ENCODE measurements at places on chromosomes 5 and 9.

- no peak for DNase-seq
These were observed 331.9 kb upstream of the GRIA1 start for GRCh38 chr5:153158608-153159007.

DNA sequence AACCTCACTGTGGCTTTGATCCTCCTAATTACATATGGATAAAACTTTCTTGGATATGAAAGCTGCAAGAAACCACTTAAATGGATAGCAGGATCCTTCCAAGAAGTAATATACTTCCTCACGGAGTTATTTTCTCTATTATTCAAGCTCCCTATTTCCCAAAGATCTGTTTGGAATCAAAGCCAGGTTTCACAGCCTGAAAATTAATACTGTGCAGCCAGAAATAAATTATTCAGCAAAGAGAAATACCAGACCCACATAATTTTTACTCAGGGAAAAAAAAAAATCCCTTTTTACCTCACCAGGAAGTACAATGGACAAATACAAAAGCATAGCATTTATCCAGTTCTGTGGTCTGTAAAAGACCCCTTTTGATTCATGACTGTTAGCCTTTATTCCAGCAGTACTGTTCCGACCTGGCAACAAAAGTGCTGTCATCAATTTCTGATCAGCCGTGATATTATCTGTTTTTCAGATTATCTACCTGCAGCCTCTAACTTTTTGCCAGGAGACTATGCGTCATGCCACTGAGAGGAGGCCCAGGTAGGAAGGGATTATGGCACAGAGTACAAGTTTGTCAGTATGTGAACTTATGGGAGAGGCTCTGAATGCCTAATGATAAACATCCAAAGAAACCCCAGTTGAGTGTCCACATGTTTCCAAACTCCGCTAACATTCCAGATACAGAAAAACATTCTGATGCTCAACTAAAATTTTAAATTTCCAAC is 57.0 kb downstream of the FBN2 start:
- no peak for DNase-seq

DNA sequence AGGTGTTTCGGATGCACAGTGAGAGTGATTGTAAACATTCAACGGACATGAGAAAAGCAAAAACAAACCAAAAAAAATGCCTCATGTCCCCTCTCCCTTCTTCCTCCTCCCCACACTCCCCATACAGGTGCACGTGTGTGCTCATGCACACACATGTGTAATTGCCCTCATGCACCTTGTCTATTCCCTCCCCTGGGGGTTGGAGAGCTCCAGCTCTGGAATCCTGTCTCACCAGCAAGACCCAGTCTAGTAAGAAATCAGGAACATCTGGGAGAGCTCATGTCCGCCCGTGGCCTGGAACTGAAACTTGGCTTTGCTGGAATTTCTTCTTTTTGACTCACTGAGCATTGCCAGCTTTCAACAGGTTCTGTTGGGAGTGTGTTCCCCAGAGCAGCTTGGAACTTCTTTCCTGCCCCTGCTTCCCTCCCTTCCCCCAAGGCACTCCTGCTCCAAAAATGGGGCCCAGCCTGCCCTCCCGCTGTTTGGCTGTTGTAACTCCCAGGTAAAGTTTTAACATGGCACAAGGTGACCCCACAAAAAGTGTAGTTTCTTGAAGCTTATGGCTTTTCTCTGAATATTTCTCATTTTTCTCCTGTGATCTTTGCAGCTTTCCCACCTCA is 190.1 kb downstream of the NR3C1 start:
- DNase-seq = no peak

DNA sequence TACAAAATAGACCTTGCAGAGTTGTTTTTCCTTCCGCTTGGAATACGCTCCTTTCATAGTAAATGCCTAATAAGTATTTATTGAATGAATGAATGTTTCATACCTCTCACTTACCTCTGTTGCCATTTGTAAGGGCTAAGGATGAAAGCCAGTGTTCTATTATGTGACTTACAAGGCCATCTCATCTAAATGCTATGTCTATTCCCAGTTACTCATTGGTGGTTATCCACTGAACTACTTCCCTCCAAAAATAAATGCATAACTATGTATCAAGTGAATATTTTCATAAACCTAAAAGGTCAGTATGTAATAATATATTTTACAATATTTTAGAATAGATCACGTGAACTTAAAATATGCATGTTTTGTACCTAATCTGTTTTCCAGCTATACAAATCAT is 670.5 kb upstream of the RGMB start:
- no peak for DNase-seq

GRCh38 chr5:149063017-149063687 is at the start of gene SH3TC2:
Gene SH3TC2 (minus strand): TSS chr5:149063062. CDS start chr5:149063022, 40 bp downstream.
- no peak for DNase-seq

Data from germinal center (tissue), 1 donor.